ENCODE measurements at places on chromosomes 5 and 9.

DNA sequence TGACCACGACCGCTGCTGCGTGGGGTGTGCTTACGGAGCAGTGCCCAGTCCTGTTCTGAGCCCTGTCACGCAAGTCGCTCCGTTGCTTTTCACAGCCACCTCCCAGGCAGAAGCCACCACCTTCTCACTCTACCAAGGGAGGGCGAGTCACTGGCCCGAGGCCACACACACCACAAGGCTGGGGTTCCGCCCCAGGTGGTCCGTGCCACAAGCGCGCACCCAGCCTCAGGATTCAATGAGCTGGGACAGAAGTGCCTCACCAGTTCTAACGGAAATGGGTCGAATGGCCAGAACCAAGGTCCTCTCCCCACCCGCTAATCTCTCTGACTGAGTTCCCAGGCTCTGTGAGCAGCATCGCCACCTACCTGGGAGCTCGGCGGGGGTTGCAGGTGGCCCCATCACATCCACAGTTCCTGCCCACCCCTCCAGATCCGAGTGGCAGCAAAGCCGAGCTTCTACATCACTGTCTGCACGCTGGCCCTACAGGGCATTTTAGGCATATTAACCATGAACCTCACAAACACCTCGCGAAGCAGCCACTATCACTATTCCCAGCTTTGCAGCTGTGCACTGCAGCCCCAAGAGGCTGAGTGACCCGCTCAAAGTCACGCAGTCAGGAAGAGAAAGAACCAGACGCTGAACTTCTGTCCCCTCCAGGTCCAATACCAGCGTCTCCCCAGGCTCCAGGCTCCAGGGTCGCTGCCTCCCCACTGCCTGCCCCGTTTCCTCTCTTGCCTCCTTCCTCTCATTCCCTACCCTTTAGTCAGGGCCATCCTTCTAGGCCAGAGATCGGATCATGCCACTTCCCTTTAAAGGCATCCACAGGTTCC, 92.1 kb upstream of the PHYKPL start:
- H3K4me1 ChIP-seq = peaks cover 13% of the 10 kb centered on the region
- H3K27me3 ChIP-seq = no peaks in the 10 kb centered on the region
- H3K36me3 ChIP-seq = no peaks in the 10 kb centered on the region
- H3K4me3 ChIP-seq = no peak overlapping the region
- DNase-seq = no peak

DNA sequence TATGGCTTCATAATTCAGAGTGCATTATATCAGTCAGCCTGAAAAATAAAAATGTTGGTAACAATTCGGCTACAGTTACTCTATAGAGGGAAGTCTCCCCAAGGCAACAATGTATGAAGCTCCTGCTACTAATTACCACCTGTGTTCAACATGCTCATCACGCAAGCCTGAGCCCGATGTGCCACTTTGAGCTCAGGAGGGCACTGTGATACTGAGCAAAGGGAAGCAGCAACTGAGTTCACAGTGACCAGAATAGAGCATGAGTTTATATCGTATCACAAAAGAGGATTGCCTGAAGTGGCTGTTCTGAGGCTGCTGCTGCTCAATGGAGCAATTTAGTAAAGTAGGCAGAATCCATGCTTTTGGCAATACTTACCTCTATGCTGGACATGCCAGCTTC, 202.0 kb upstream of the HAPLN1 start:
- H3K27me3 ChIP-seq = no peaks in the 10 kb centered on the region
- no peak overlapping the region for H3K4me3 ChIP-seq
- H3K4me1 ChIP-seq = no peaks in the 10 kb centered on the region

DNA sequence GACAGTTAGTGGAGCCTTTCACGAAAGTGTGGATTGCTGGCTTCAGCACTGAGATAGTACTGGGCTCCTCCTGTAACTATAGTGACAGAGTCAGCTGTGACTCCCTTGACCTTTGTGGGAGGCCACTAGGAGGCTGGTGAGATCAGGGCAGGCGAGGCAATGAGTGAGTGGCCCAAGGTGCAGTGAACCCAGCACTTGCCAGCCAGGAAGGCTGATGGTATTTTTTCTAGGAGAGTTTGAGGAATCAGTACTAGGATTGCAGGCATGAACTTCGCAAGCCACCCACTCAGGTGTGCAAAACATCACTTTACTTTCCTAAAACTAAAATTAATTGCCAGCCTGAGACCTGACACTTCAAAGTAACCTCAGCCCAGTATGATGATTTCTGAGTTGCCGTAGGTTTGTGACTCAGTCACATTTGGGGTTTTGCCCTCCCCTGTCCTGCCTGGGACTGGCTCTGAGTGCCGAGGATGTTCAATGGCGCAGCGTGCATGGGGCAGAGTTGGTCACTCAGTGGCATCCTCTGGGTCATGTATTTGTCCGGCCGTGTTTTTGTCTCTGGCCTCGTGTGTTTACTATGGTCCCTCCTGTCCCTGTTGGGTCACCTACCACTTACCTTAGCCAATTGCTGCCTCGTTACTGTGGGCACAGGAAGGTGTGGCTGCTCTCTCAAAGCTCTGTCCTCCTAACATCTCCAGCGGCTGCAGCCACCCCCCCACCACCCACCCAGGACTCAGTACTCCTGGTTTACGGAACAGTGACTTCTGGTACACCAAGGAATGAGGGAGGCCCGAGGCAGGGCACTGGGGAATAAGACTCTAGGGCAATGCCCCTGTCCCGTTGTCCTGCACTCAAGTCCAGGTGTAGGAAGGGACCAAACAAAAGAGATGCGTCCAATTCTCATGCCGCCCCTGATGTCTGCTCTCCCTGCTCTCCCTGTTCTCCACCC, 67.2 kb downstream of the IL31RA start:
- H3K36me3 ChIP-seq = no peaks in the 10 kb centered on the region
- H3K27me3 ChIP-seq = no peaks in the 10 kb centered on the region
- H3K4me3 ChIP-seq = no peak overlapping the region
- peaks cover 4% of the 10 kb centered on the region for H3K4me1 ChIP-seq
- no peak for DNase-seq

- no peaks in the 10 kb centered on the region for H3K4me1 ChIP-seq
- DNase-seq = no peak
- no peaks in the 10 kb centered on the region for H3K27me3 ChIP-seq
- no peak overlapping the region for H3K27ac ChIP-seq
Measured at GRCh38 chr9:110850401-110851135, 182.0 kb downstream of the MUSK start.

- H3K4me3 ChIP-seq = no peak overlapping the region
- H3K36me3 ChIP-seq = peaks cover 14% of the 10 kb centered on the region
- no peaks in the 10 kb centered on the region for H3K27me3 ChIP-seq
Measured at GRCh38 chr5:14779975-14780374, 91.6 kb downstream of the ANKH start.

GRCh38 chr9:99392986-99393385, 170.9 kb downstream of the SEC61B start:
- no peak overlapping the region for H3K27ac ChIP-seq
- H3K36me3 ChIP-seq = no peaks in the 10 kb centered on the region
- no peak overlapping the region for H3K4me3 ChIP-seq
- H3K27me3 ChIP-seq = no peaks in the 10 kb centered on the region
- no peaks in the 10 kb centered on the region for H3K4me1 ChIP-seq

DNA sequence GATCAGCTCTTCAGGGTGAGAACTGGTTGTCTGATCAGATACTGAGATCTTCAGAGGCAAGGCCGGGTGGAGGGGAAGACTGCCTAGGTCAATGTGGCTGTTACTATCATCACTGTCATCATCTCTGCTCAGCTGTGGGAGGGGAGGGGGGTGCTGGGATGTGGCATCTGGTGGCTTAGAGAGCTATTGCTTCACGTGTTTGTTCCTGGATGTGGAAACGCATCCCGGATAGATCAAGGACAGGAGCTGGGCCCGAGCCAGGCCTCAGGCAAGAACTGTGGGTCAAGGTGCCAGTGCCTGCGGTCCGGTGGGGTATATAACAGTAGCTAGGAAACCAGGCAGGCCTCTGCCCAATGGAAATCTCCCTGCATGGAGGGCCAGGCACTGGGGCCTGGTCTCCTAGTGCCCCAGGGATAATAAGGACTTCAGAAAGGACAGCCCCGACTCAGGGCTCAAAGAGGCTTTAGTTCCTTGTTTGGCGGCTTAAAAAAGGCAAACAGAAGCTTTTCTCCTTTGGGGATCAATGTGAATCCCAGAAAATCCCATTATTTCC, 30.3 kb upstream of the TIFAB start:
- H3K4me1 ChIP-seq = no peaks in the 10 kb centered on the region
- H3K27ac ChIP-seq = no peak overlapping the region
- DNase-seq = no peak
- peaks cover 42% of the 10 kb centered on the region for H3K27me3 ChIP-seq

GRCh38 chr5:112642885-112643284, 94.8 kb upstream of the APC start:
- no peak overlapping the region for H3K27ac ChIP-seq
- no peaks in the 10 kb centered on the region for H3K27me3 ChIP-seq
- H3K4me1 ChIP-seq = no peaks in the 10 kb centered on the region
- no peaks in the 10 kb centered on the region for H3K36me3 ChIP-seq
- DNase-seq = no peak
- H3K4me3 ChIP-seq = no peak overlapping the region

DNA sequence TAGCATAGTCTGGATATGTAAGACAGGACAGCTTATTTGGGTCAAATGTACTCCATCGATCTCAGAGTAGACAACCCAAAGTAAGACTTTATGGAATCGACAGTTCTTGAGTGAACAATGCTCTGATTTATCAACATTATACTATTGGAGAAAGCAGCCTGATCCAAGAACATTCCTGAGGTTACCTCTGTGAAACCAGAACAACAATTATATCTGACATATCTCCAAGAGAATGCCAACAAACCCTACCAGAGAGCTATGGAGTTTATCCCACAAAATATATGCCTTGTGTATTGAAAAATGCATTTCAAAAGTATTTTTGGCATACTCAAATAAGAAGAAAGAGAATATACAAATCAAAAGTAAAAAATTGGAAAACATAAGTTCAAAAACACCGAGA, 1985.9 kb downstream of the EFNA5 start:
- H3K36me3 ChIP-seq = no peaks in the 10 kb centered on the region
- no peak for DNase-seq
- no peak overlapping the region for H3K27ac ChIP-seq
- H3K4me1 ChIP-seq = no peaks in the 10 kb centered on the region
- no peak overlapping the region for H3K4me3 ChIP-seq

DNA sequence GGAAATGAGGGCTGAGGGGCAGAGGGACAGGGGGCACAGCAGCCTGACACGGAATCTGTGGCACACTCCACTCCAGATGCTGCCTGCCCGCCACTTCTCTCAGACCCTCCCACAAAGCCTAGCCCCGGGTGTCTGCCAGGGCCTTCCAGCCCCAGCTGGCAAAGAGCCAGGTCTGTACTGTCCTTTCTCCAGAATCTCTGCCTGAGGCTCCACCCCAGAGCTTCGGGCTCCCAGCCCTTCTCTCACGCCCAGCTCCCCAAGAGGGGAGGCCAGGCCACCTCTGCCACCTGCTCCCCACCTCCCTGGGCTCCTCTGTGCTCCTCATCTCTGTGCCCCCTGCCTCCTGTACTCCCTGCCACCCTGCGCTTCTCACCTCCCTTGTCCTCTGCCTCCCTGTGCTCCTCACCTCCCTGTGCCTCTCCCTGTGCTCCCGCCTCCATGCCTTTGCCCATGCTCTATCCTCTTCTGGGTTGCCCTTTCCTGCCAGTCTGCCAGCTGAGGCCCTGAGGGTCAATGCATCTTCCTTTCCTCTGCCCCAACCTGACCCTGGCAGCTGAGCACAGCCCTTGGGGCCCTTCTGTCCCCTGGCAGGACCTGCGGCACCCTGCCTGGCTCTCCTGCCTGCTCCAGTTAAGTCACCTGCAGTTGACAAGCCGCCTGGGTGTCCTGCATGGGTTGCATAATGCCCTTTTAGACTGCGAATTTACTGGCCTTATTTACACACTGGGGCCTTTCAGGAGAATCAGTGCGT, 36.4 kb downstream of the RASGEF1C start:
- H3K27ac ChIP-seq = no peak overlapping the region
- H3K4me1 ChIP-seq = peaks cover 31% of the 10 kb centered on the region
- peaks cover 8% of the 10 kb centered on the region for H3K27me3 ChIP-seq
- no peak overlapping the region for H3K4me3 ChIP-seq

DNA sequence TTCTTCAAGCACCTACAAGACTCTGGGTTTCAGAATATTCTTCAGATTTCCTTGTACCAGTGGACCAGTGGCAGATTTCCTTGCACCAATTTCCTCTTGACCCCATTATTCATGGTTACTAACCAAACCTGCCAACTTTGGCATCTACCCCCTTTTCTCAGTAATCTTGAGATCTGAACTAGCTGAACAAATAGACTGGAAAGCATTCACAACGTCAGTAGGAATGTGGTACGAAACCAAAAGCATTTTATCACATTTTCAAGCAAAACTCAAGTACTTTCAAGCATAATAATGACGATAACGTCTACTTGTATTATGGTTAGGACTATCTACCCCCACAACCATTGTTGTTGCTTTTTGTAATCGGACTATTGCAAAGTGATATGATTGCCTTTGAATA, 1217.3 kb downstream of the PTPRD start:
- no peak overlapping the region for H3K4me3 ChIP-seq
- H3K4me1 ChIP-seq = no peaks in the 10 kb centered on the region
- no peaks in the 10 kb centered on the region for H3K36me3 ChIP-seq
- no peaks in the 10 kb centered on the region for H3K27me3 ChIP-seq
- no peak for DNase-seq

GRCh38 chr9:127574072-127574993, 37.7 kb upstream of the STXBP1 start:
- H3K27ac ChIP-seq = no peak overlapping the region
- no peak for DNase-seq
- H3K4me1 ChIP-seq = peaks cover 18% of the 10 kb centered on the region
- H3K4me3 ChIP-seq = no peak overlapping the region
- H3K36me3 ChIP-seq = no peaks in the 10 kb centered on the region

All from heart right ventricle (tissue), 16 donors.